Esophagus mucosa (tissue), 1 donor: ENCODE measurements at places on chromosomes 4 and X.

DNA sequence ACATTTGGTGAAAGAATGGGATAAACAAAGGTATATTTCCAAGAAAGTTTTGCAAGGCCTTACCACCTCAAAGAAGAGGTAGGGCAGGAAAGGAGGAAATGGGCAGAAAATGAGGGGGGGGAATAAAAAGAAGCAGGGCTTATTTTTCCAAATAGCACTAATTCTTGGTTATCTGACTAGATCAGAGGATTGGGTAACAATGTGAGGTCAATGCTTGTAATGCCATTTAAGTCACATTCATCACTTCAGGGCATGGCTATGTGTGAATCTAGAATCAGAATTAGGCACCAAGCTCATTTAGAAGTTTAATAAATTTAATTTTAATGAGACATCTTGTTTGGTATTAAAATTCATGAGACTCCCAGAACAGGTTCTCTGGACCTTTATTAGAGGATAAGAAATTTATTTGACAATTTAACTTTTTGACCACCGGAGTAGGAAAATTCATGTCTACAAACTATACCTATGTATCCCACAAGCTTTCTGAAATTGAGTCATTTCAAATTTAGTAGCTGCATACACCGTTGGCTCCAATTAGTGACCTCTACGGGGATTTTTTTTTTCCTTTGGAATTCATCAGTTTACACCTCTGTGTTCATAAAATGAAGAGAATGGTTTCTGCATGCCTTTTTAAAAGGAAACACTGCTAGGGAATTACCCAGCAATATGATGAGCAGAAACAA lies 1.4 kb upstream of the STS start:
- no peak for ATAC-seq

GRCh38 chr4:41209187-41209586 lies 5.2 kb downstream of the APBB2 start:
- ATAC-seq = no peak

DNA sequence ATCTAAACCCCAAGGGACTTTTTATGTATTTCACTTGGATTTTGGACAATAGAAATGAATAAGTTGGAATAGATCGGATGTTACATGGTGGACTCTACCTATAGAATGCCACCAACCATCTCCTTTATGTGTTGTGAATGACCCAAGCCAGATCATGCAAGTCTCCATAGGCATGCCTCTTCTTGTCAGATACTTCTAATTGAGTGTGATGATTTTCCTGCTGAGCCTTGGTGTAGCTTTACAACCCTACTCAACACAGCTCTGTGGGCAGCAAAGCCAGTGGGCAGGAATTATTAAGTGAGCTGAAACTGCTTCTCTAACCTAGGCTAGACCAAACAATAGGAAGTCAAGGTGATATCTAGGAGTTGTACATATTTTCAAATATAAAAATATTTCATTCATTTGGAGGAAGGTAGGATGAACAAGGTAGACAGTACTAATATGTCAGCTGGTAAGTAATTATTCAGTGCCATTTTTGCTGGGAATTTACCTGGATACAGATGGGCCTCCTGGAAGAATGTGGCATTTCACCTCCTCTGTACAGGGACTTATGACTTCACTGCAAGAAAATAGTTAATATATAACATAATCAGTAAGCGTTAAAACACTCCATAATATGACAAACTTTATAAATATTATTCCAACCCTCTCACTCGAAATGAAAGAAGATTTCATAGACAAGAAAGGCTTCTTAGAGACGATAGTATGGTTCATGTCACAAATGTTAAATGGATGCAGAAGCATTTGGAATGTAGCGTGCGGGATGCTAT lies 298.0 kb upstream of the FAT1 start:
- ATAC-seq = no peak

DNA sequence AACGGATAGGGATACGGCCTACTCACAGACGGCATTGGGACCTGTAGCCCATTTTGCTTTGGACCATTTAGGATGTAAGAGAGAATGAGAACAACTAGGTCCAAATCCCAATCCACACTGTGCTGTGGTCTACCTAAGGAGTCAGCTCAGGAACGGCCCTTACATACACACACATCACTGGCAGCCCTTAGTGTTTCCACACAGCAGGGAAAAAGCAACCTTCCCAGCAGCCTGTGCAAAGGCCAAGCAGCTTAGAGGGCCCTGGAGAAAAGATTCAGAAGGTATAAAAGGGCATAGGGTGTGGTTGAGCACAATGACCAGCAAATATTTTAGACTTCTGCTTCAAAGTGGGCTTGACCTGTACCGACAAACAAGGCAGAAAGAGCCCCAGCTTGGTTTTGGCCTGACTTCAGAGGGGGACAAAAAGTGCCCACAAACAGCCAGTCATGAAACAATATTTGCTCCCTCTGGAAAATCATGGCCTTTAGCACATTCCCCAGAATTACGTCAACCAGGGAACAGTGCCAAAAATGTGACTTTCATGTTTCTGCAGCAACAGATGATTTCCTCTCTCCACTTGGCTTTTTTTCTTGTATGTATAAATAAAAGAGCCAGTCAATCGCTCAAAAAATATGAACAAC lies 359.5 kb upstream of the FGF16 start:
- no peak for ATAC-seq

DNA sequence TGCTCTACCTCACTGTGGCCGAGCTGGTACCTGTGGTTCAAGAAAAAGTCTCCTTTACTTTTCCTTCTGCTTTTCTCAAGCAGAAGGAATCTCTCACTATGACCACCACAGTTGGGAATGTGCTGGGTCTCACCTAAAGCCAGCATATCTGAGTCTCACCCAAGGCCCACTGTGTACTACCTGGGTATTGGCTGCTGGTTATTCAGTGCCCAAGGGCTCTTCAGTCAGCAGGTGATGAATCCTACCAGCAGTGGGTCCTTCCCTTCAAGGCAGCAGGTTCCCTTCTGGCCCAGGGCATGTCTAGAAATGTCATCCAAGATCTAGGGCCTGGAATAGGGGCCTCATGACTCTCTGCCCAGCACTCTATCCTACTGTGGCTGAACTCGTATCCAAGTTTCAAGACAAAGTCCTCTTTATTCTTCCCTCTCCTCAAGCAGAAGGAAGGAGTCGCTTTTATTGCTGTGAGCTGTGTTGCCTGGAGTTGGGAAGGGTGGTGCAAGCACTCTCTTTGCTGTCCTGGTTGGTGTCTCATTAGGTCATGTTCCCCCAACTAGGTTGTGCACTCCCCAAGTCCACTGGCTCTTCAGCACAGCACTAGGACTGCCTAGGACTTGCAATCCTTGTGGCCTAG lies 6.1 kb downstream of the CXCL10 start:
- ATAC-seq = no peak

GRCh38 chr4:15653864-15654592 lies 1.1 kb downstream of the FBXL5 start:
- ATAC-seq = no peak

- ATAC-seq = no peak
These were observed 12.9 kb downstream of the PGM2 start for GRCh38 chr4:37839426-37839825.

DNA sequence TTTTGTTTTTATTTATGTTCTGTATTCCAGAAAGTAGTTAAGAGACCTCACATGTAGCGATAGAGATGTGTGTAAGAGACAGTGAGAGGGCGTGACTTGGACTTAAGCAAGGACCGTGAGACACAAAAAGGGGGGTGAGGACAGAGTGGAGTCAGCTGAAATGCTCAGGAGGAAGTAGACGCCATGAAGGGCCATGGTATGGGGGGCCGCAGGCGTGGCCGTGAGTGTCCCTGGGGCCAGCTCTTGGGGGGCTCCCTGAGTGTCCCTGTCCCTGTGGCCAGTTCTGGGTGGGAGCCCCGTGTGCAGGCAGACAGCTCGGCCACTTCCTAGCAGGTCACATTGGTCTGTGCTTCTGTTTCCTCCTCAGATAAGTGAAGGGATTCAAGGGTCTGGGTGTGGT lies 23.0 kb upstream of the MSANTD1 start:
- ATAC-seq = no peak

GRCh38 chrX:45485719-45486118 lies 285.0 kb upstream of the DIPK2B start:
- ATAC-seq = no peak

DNA sequence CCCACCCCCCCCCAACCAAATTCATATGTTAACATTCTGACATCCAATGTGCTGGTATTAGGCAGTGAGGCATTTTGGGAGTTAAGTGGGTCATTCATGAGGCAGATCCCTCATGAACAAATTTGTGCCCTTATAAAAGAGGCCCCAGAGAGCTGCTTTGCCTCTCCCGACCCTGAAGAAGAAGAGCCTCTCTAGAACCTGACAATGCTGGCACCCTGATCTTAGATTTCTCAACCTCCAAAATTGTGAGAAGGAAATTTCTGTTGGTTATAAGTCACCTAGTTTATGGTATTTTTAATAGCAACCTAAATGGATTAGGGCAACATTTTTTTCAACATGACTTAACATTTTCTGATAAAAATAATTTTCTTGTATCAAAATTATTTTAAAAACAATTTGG lies 296.3 kb downstream of the CFAP299 start:
- ATAC-seq = no peak

DNA sequence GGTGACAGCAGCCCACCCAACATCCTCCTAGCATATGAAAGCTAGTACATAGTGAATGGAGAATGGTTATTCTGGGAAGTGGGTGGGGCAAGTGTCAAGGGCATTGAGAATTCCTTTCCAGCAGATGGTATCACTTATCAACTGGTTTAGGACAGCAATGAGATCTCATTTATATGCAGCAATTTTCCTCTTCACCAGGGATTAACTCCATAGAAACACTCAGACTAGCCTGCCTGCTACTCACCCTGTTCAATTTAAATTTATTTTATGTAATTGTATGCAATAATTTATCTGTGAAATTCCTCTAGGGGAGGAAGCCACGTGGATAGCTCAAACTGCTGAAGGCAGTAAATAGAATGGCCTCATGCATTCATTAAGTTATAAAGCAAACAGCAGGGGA lies 101.6 kb upstream of the MID1IP1 start:
- no peak for ATAC-seq

- ATAC-seq = peak; percentile 30
These were observed 599 bp upstream of the IL2RG start for GRCh38 chrX:71111921-71112431.

- ATAC-seq = no peak
These were observed 14.4 kb upstream of the FAM9A start for GRCh38 chrX:8815460-8816065.

- no peak for ATAC-seq
These were observed 105.6 kb downstream of the AMELX start for GRCh38 chrX:11398785-11399184.

DNA sequence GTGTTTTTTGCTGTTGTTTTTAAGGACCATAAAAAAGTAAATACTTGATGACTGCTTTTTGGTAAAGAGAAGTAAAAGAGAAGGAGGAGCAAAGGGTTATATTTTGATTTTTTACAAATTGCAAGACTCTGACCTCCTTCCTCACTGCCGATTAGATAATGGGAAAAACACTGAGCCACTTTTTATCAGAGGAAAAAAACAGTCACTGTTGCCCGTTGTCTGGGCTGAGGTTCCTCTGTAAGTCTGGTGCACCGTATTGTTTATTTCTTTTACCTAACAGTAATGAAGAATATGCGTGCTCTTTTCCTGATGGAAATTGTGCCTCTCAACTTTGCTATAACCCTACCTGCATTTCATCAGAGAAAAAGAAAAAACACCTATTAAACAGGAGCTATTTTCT lies 178.7 kb upstream of the EMCN start:
- ATAC-seq = no peak

DNA sequence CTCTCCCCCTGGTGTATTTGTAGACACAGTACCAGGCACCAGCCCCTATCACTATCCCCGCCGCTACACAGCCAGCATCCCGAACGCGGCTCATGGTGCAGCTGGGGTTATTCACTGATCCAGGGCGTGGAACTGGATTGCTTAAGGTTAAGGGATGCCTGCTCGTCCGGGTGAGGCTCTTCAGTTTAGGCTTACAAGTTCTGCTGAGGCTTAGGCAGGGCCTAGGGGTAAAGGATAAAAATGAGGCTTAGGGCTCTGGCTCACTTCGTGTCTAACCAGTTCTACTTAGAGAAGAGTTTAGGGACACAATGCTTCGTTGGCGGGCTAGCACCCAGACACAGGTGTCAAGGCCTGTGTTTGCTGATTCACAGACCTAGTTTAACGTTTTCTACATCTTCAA lies 2.2 kb downstream of the ARMCX2 start:
- peak; percentile 69 for ATAC-seq
